ENCODE measurements at places on chromosomes 3 and 15.

DNA sequence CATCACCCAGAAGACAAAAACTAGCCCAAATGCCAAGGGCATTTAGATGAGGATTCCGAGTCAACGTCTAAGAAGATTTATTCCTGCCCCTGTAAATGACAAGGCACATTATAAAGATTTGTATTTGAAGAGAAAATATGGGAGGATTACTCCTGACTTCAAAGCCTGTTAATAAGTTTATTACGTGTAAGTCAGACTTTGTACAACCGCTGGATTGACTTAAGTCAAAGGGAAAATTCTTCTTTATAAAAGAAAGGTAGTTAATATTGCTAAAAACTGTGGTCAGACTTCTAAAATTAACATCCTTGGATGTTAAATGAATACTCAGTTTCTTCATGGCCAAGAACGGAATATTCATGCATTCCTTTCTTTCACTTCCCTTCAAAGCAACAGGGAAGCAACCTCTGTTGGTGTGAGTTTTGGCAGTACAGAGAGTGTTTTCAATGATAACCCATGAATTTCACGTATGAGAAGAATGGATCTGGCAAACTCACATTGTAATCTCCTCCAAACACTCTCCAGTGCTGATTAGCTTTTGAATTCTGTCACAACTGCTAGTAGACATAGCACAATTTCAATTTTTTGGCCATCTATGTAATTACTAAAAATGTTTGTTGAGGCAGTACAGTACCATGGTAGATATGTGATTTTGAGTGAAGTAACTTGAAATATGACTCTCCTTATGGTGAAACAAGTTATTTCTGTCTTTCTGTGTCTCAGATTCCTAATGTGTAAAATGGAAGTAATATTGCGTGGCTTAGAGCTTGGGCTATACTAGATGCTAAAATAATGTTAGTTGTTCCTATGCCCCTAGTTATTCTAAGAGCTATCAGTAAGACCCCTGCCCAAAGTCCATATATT is 62.0 kb downstream of the PLD1 start:
- DNase-seq, result no peak

DNA sequence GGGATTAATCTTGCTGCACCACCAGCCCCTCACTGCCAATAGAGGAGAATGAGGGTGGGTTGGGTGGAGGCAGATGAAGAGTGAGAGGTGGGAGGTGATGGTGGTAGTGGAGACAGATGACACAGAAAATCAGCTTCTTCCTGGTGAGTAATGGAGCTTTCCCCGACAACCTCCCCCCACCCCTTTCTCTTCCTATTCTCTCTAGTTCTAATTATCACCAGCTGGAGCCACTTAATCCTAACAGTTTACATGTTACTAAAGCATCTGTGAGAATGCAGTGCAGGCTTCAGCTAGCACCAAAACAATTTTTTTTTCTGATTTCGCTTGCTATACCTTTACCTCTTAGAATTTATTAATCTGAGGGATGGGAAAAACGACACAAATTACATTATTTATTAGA is 116.1 kb upstream of the DNAJC19 start:
- DNase-seq, result no peak

DNA sequence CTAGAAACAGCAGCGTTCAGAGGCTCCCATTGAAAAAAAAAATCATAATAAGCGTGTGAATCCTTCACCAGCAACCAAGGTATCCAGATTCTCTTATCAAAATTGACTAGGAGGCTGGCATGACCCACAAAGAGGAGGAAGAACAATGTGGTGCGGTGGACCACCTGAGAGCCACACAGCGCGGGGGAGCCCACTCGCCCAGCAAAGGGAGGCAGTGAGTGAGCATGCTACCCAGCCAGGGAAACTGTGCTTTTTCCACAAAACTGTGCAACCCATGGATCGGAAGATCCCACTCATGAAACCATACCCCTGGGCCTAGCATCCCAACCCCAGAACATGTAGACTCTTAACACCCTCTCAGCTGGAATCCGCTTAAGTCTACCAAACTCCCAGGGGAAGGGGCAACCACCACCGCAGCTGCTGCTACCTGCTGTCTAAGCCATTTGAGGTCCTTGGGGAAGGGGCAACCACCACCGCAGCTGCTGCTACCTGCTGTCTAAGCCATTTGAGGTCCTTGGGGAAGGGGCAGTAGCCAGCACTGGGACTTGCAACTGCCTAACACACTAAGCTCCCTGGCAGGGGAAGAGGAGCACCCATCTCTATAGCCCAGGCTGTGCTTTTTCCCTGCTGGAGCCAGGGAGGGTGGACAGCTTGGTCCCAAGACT is 102.8 kb upstream of the CLDN18 start:
- DNase-seq, result no peak

- no peak for DNase-seq
These were observed 30.1 kb upstream of the ZNF502 start for GRCh38 chr3:44682182-44682896.

- no peak for DNase-seq
These were observed 33.9 kb upstream of the CHRM5 start for GRCh38 chr15:33934396-33934795.

- DNase-seq, result no peak
These were observed 141.6 kb upstream of the IGF1R start for GRCh38 chr15:98506711-98507110.

GRCh38 chr3:124858275-124858674 is 28.9 kb downstream of the ITGB5 start:
- no peak for DNase-seq

GRCh38 chr15:80615783-80616391 is 79.2 kb upstream of the ABHD17C start:
- no peak for DNase-seq

DNA sequence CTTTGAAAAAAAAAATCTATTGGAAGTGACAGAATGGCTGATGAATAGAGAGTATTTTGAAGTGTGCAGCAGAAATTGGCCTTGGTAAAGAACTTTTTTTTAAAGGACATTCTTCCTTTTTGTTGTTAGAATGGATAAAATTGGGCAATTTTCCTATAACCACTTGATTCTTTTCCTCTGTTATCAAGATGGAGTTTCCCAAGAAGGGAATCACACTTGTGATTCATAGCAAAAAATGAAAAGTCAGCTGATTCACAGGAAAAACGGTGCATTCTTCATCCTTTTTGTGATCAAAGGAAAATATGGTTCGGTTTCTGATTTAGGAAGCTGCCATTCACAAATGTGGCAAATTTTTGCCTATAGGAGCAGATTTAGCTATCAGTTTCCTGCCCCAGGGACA is 486.8 kb downstream of the GBE1 start:
- DNase-seq, result no peak

DNA sequence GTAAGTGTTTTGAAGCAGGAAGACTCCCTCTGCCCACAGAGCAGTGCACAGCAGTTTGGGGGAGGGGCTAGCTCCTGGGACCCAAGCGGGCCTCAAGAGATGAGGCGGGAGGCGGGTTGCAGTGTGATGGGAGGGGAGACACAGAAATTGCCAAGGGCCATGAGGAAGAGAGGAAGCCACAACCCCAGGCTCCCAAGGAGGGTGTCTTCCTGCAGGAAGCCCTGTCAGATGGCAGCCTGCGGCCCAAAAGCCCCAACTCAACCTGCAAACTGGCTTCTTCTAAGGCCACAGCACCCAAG is 7.3 kb upstream of the ISLR2 start:
- DNase-seq, result no peak

GRCh38 chr3:133426721-133427120 is 26.9 kb downstream of the BFSP2 start:
- DNase-seq, result no peak

DNA sequence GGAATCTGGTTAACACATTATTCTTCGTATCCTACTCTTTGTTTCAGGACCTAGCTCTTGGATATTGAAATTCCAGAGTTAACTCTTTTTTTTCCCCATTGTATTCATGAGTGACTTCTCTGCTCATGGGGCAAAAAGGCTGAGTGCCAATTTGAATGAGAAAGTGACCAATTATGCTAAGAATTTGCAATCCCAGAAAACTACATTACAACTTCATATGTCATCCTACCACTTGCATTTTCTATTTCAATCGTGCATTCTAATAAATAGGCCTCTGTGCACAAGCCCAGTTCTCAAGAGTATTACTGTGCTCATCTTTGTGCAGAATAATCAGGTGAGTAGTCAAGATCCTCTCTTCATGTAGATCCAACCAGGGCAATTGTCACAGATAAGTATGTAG is 537.8 kb downstream of the OTOL1 start:
- DNase-seq, result no peak

DNA sequence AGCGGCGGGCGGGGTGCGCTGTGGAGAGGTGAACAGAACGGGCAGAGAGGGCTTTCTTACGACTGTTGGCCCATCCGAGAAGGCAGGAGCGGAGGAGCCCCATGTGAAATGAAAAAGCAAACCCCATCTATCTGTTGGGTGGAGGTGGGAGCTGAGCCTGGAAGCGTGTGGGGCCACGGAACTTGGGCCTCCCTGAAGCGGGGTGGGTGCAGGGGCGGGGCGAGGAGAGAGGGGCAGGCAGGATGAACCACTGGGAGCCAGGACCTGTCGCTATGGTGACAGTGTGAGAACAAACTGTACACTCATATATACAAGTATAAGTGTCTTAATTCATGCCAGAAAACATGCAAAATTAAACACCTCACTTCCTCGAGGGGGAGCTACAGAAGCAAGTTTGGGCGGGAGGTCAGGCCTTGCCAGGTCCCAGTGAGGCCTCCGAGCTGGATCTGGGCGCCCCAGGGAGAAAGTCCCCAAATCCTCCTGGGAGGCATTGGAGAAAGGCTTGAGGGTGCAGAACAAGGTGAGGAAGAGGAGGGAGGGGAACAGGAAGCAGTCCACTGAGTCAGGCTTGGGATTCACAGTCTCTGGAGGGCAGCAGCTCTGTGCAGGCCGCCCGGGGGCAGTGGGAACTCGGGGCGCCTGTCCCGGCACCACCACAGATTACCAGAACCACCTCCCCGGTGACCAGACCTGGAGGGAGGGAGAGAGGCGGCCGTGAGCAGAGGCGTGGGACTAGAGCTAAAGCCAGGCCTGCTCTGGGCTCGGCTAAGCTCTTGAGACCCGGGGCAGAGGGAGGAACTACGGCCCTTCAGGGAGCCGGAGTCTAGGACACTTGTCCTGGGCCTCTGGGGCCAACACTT is 34.8 kb downstream of the RBPMS2 start:
- no peak for DNase-seq

GRCh38 chr15:37572401-37572800 is 362.0 kb upstream of the TMCO5A start:
- DNase-seq, result no peak

DNA sequence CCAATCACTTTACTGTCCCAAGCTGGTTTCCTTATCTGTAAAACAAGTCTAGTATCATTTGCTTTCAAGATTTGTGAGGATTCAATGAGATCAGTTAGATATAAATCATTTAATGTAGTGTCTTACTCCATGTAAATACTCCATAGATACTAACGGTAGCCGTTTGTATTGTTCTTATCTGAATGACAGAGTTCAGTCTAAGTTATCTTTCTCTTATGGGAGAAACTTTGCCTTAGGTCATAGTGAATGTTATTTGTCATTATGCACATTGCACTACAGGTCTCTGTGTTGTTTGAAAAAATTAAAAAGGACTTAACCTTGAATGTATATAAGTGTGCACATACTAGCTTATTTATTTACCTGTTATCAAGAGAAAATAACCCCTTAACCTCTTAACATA is 44.7 kb downstream of the MBNL1 start:
- DNase-seq, result no peak

DNA sequence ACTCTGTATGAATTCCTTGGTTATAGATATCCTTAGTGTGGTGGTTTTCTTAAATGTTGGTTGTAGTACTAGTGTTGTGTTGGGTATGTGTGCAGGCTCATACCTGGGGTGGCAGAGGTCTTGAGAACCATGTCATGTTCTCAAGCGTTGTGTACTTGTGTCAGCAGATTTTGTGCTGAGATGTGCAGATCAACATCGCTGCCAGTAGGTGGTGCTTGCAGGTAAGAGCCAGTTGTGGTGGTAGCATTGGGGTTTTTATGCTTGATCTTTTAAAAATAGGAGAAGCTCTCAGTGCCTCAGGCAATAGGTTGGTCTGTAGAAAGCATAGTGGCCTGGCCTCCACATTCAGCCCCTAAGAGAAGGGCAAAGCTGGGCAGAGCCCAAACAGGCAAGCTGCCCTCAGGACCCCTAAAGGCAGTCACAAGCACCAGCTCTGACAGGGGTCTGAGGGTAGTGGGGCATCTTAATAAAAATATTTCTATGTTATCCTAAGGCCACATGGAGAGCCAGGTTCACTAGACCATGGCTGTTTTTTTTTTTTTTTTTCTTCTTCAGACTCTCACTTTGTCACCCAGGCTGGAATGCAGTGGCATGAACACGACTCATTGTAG is 164.0 kb downstream of the IL20RB start:
- DNase-seq, result no peak

- DNase-seq, result no peak
These were observed 40.1 kb downstream of the OXNAD1 start for GRCh38 chr3:16305111-16305541.

DNA sequence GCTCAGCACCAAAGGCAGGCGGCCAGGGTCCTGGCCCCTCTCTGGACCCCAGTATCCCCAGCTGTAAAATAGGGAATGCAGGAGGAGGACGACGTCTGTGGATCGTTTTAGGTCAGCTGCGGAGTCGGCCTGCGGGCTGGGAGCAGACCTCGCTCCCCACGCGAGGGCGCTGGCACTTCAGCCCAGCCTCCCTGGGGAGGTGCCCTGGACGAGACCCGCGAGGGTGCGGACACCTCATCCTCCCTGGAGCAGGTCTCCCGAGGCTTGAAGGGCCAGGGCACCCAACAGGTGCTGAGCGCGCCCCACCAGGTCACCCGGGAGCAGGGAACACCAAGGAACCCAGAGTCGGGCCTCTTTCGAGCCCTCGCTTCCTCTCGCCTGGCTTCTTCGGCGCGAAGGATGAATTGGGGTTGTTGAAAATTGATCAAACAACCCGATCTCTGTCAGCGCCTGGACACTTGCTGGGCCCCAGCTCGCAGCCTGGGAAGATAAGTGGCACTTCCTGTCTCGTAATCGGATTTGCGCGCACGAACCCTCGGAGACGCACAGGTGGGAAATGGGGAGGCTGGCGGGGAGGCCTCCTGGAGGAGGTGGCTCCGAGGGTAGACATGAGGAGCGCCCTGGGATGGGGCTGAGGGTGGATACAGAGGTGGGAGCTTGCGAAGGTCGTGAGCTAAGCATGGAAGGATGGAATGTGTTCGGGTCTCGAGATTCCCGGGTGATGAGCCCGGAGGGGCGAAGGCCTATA is 588 bp upstream of the VIPR1 start:
- peak; percentile 24 for DNase-seq

DNA sequence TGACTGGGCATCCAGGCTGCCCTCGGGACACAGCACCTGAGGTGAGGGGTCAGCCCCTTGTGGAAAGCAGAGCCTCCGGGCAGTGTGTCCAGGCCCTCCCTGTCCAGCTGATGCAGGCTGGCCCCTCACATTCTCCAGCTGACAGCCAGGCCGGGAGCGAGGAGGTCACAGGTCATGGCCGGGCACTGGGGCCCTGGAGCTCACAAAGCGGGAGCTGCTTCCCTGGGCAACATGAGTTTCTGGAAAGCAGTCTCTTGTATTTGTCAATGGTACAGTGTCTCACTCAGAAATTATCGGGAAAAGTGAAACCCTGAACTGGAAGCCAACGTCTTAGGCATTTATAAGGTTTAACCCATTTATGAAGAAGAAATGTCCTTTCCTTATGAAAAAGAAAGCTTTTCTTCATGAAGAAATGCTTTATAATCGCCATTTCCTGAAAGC is 118.5 kb downstream of the OPA1 start:
- DNase-seq, result no peak

GRCh38 chr3:31572236-31573004 is 39.7 kb downstream of the STT3B start:
- no peak for DNase-seq

Data from stimulated activated CD8-positive, alpha-beta memory T cell treated with anti-CD3 and anti-CD28 coated beads, Interleukin-4, amount 100 ng/mL, for 1 hour (primary cell).